ENCODE measurements at places on chromosomes 5 and 9.

- DNase-seq = no peak
Measured at GRCh38 chr9:137575364-137575715, 3.4 kb downstream of the DPH7 start.

GRCh38 chr9:14307989-14308852, 5.7 kb downstream of the NFIB start:
- DNase-seq = no peak

DNA sequence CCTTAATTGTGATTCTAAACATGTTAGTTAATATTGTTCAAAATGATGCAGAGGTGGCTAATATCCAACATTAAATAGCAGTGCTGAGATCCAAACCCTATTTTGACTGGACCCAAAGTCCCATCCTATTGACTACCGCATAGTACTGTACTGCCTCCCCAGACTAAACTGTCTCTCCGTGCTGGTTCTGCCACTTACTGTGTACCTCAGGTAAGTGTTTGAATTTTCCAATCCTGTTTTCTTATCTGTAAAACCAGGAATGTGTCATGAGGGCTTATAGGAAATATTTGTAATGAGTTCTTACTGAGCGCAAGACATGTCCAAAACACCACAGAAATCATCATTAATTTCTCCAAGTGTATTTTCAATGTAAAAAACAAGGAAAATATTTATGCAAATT, 209.2 kb upstream of the CD180 start:
- no peak for DNase-seq

GRCh38 chr5:2300421-2300820, 417.7 kb upstream of the IRX4 start:
- no peak for DNase-seq

GRCh38 chr5:59380350-59380951, 513.1 kb downstream of the PDE4D start:
- DNase-seq = peak; percentile 46

- DNase-seq = peak; percentile 92
Measured at GRCh38 chr9:124659099-124659659, 111.9 kb downstream of the NR6A1 start.

DNA sequence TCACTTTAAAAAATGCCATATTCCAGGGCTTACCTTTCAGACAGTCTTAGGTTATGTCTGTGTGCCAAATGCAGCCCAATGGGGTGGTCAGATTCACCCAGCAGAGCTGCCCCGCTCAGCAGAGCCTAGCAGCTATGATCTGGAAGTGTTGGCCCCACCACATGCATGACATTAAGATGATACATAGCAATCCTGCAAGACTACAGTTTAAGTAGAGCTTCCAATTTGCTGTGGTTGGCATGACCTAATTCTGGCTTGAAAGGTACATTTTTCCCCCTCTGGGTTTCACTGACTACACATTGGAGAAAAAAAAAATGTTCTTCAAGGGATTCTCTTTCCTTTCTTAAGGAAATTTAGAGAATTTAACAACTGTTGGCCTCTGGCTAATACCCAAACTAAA, 22.5 kb downstream of the MEF2C start:
- peak; percentile 49 for DNase-seq

GRCh38 chr5:117657541-117657940, 1082.9 kb upstream of the SEMA6A start:
- no peak for DNase-seq

DNA sequence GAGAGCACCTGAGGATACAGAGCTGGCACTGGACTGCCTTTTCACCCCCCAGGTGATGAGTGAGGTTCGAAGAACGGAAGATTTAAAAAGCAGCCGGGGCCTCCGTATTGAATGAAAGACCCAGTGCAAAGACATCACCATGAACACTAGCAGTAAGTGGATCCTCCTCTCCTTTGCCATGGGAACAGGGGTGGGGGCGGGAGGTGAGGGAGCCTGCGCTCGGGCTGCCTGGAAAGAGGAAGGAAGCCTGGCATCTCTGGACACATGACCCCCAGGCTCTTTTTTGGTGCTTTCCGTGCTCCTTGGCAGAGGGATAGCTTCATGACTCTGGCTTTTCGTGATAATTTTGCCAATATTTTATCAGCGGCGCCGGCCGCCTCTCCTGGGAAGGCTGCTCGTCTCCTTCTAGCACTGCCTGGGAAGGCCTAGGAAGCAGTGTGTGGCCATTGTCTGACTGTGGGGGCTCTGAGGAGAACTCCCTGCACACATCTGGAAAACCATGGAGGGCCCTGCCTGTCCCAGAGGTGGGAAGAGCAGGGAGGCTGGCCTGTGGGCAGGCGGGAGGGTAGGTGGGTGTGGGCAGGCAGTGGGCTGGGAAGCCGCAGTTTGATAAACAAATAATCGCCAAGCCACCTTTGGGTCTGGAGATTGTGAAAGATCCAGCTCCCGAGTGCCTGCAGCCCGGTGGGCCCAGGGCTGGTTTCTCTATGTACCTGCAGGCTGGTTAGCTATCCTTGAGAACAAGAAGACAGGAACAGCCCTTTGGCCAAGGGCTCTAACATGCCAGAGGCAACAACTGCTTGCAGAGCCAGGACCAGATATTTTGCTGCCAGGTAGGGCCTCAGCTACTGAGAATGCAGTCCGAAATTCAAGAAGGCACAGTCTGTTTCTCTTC, 911 bp downstream of the ABLIM3 start:
- peak; percentile 43 for DNase-seq

- no peak for DNase-seq
Measured at GRCh38 chr5:95728494-95729114, 2.5 kb upstream of the RHOBTB3 start.

DNA sequence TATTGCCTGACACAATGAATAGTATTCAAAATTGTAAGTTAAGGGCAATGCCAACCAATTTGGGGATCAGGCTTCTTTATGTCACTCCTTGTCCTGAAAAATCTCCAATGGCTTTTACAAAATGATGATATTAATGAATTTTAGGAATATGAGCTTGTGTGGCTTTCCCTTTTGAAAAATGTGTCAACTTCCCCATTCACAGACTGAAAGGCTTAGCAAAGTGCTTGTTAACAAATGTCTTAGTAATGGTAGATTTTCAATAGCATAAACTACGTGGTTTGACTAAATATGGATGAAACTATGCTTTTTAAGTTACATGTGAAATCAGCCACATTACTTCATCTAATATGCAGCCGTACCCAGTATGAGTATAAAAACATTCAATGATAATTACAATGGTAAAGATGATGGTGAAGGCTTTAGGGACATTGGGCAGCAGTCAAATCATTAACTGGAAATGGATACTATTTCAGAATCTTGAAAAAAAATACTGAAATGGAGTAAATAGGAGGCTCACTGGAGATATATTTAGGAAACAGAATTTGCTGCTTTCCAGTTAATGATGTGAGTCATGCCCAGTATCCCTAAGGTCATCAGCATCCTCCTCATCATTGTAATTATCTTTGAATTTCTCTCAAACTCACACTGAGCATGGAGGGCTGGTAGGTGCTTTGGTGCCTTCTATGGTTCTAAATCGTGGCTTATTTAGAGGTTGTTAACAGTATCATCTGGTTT, 113.3 kb upstream of the ZNF608 start:
- DNase-seq = no peak

DNA sequence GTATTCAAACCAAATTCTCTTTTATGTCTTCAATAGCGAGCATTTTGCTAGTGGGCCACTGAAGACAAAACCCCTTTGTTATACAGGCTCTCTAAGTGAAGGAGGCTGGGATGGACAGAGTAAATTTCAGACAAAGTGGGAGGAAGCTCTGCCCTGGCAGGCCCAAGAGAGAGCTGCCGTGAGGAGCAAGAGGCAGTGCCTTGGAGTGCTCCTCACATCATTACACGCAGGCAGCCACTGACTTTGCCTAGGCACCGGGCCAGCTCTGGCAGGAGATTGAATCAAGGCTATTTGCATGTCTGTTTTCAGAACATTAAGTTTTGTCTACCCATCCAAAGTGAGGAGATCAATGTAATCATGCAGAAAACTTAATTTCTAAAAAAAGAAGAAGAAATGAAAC, 167.7 kb downstream of the CCDC192 start:
- peak; percentile 31 for DNase-seq

DNA sequence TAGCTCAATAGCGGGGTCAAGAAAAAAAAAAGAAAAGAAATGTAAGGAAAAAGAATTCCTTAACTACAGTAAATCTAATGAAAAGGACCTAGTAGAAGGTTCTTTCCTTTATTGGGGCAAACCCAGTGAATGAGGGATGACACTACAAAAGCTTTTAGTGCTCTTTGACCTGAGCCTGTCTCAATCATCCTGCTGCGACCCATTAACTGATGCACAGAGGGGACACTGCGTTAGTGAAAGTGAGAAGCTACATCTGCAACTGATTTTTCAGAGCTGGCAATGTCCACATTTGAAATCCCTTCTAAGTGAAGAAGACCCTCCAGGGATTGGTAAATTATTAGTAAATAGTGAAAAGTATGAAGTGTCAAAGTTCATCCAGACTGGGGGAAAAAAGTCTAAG, 101.1 kb downstream of the OTULIN start:
- DNase-seq = no peak

DNA sequence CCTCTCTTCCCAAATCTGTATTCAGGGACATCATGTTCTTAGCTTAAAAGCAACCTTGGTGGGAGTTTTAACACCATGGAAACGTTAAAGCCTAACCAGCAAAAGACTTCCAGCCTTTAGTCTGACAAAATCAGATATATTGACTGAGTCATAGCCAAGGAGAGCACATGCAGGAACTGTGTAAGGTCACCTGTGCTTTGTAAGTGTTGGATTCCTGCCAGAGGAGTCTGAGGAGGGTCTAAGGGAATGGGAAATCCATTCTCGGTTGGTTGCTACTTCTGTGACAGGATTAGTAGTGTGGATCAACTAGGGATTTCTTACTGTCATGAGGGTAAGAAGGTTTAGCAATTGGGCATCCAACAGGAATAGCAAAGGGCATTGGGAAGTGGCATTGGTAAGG, 142.0 kb upstream of the CHD1 start:
- no peak for DNase-seq

GRCh38 chr5:84564321-84565075, 179.8 kb upstream of the EDIL3 start:
- peak; percentile 7 for DNase-seq

- peak; percentile 44 for DNase-seq
Measured at GRCh38 chr9:124242331-124243194, 15.2 kb upstream of the NEK6 start.

GRCh38 chr9:7095058-7095457, 337.3 kb downstream of the KDM4C start:
- DNase-seq = no peak

DNA sequence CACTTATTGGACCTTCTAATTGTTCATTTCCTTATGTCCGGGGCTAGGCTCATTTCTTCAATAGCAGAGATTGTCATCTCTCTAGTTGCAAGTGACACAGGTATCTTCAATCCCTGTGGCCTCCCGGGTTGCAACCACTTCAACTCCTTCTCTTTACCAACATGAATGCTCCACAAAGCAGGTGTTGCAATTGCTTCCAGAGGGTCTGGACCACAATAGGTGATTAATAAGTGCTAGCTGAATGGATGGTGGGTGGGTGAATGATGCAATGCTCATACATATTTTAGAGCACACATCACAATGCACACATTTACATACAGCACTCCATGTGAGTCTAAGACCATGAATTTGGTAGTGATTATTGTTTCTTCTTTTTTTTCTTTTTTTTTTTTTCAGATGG, 2.6 kb downstream of the CEMIP2 start:
- no peak for DNase-seq

DNA sequence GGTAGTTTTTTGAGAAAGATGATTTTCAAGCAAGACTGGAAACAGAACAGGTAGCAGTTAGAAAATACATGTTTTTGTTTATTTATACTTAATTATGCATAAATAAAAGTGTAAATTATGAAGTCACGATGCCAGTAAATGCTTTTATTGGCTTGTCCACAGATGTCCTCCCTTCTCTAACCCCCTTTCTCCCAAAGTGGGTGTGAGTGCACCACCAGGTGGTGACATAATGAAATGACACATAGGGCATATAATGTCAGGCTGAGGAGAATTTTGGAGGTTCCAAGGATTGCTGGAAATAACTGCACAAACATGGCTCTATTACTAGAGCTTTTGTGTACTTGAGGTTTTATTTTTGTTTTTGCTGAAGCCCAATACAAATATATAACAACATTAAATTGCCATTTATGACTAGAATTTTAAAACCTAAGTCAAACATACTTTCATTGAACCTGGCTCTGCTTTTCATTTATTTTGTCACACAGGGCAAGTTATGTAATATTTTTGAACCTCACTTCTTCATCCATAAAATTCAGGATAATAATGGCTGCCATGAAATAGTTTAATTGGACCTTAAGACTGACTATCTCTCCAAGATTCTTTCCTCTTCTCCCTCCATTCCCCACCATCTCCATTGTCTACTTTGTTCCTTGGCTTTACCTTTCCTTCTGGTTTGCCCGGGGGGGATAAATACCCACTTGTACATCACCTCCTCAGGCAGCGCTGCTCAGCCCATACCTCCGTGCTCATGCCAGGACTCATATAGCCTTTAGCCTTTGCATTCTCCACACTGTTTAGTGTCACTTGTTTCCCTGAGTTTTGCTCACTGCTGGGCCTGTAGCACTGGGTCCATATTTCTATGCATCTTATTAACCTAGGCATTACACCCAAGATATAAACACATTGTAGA, 168.8 kb downstream of the PDE4D start:
- peak; percentile 74 for DNase-seq

DNA sequence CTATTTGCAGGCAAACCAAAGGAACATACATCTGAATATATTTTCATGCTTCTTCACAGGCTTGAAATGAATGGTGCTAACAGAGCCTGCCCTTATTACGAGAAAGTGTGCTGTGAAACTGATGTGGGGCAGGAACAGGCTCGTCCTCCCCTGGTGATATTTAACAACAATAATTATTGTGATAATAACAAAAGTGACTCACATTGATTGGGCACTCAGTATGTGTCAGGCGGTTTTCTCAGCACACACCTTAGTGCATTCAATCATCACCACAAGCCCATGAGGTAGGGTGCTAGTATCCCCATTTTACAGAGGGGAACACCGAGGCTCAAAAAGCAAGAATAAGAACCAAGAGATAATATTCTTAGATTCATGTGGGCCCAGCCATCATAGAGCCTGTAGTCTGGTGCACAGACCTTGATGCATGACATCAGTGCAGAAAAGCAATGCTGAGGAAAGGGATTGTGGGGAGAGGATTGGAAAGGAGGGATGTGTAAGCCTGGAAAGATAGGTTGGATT, 18.1 kb upstream of the BOD1 start:
- no peak for DNase-seq

GRCh38 chr9:124394596-124394995, 20.6 kb downstream of the PSMB7 start:
- DNase-seq = no peak

- no peak for DNase-seq
Measured at GRCh38 chr9:92713528-92713927, 43.6 kb upstream of the IPPK start.

DNA sequence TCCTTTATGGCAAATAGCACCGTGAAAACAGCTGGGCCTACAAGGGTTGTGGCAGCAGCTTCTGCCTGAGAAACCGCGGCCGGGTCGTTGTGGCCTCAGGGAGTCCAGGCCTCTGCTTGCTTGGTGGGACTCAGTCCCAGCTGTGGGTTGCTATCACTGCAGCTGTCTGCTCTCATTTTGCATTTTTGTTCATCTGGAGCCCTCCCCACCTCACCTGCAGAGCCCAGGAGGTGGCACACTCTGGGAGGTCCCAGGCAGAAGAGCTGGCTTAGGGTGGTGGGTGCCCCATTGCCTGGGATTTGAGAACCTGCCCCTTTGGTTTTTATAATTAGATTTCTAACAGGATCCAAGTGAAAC, 138.4 kb downstream of the GADD45G start:
- no peak for DNase-seq
